ENCODE measurements at places on chromosomes 5 and 9.

DNA sequence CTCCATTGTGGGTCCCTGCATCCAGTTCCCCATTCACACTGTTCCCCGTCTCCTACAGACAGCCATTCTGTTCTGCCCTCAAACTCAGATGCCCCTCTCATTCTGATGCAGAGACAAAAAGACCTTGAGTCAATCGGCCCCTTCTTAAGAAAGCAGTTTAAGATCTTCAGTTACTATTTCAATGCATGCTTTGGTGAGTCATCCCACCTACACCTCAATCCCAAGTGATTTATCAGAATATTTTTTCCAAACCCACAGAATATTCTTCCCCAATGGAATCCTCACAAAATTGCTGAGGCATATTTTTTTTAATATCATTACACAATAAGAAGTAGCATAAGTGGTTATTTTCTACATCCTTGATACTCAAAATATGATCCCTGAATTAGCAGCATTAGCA lies 92.4 kb upstream of the SLC1A1 start:
- peak; percentile 75 for DNase-seq

DNA sequence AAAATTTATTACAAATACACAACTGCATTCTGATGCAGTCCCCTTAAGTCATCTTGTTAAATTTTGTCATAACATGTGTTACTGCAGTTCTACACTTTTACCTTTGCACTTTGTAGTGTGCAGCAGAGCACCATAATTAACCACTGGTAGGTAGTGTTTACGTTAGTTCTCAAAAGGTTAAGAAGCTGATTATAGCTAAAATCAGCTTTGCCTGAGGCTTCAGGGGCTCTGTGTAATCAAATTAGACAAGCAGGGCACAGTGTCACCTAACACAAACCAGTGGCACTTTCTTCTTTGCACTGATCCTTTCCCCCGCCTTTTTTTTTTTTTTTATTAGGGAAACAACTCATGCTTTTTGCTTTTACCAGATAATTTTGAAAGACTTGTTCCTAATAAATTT lies 26.1 kb downstream of the POU5F2 start:
- DNase-seq, result no peak

DNA sequence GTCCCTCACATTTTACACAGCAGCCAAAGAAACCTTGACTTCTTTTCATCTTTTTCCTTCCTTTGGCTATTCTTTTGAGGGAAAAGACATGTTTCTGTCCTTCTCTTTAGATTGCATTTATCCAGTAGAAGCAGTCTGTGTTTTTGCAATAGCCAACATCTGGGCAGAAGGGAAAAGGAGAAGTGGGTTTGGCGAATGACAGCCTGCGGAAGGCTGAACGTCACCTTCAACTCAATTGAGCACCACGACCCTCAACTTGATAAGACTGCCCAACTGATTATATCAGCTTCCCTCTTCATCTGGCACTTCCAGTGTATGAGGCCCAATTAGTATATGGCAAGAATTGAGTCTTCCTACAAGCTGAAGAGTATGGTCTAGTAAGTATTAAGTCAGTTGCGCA lies 1997.6 kb upstream of the WWC1 start:
- no peak for DNase-seq

DNA sequence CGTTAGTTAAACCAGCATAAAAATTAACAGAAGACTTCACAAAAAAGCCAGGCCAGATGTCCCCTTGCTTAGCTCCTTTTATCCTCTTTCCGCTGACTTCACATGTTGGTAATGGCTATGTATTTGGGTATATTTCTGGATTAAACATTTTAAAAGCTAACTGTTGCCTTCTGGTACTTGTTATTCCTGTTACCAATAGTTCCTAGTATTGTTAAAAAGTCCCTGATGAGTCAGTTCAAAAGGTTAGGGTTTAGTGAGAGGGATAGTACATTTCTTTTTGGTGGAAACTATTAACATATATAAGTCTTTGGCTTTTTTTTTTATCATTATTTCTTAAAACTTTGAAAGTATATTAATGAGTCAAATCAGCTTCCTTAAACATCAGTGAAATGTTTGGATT lies 103.2 kb upstream of the ELL2 start:
- no peak for DNase-seq

- DNase-seq, result no peak
Observed at GRCh38 chr5:34854459-34855174, 15.7 kb downstream of the TTC23L start.

GRCh38 chr9:98810102-98810842 lies 2.8 kb downstream of the GALNT12 start:
- no peak for DNase-seq

DNA sequence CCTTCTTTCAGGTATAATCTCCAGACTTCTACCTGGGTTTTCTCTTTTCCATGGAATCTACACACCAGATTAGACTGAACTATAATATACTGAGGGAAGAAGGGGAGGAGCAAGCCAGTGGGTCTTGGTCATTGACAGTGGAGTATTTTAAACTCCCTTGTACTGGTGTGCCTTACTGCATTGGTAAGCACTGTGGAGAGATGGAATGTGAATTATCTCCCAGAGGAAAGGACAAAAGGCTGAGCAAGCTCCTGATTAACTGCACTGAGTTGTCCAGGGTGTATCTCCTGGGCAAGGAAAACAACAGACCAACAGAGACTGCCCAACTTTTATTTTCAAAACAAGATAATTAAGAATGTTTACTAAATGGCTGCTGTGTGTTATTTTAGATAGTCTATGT lies 29.8 kb upstream of the SLCO6A1 start:
- no peak for DNase-seq

GRCh38 chr9:113515862-113516261 lies 52.3 kb downstream of the RGS3 start:
- no peak for DNase-seq

DNA sequence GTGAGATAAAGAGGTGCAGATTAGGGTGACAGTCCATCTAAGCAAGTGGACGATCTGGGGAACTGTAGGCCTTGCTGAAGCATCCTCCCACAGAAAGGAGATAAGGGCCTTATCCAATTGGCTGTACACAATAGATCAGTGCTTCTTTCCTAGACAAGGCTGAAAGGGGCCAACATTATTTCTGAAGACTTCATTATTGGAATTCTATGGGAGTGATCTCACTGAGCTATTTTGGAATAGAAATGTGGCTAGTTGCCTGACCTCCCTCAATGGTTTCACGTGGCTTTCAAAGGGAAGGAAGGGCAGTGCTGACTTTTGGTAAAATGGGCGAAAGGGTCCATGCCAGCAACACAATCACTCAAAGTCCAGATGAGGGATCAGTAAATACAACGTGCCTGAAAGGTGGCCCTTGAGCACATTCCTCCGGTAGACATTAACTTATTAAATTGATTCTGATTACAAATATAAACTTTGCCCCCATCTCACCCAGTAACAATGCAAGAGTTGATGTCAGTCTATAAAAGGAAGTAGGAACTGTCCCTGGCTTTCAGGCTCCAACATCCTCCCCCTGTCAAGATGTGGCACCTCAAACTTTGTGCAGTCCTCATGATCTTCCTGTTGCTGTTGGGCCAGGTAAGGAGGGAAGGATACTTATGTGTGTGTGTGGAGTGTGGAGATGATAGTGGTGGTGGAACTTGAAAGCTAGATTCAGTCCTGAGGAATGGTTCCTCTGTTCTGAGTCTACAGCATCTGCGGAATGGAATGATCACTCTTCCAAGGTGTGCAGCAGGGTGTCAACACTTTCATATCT lies at the start of gene LEAP2:
Gene LEAP2 (plus strand): TSS at position 550 of the 811 bp plus-strand sequence. CDS start 27 bp downstream, at position 577.
- DNase-seq, result peak; percentile 18

GRCh38 chr9:1794547-1795270 lies 220.4 kb upstream of the SMARCA2 start:
- no peak for DNase-seq

GRCh38 chr9:112884101-112884500 lies 6.6 kb downstream of the SLC46A2 start:
- peak; percentile 57 for DNase-seq
